Activated CD4-positive, alpha-beta T cell treated with anti-CD3 and anti-CD28 coated beads for 36 hours (primary cell): ENCODE measurements at places on chromosomes 1 and 21.
A peak's percentile ranks its signal among the peaks of the same experiment; 100 is the strongest.

DNA sequence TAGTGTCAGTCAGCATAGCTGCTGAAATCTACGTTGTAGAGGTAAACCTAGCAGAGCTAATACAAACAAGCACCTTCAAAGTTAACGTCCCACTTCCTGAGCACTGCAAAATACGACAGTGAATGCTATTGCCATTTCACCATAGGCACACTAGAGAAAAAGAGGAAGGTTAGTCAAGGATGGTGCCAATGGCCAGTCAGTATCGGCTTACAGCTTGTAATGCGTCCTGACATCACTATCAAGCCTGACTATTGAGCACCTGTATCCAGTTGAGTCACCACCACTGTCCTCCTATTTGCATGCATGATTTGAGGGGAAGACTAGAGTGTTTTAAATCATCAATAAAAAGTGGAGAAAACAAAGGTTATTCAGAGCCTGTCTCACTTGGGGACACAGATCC, 34.4 kb downstream of the NUCKS1 start:
- DNase-seq: no peak

GRCh38 chr1:110227774-110228173, 17.7 kb downstream of the KCNC4 start:
- DNase-seq: no peak

GRCh38 chr1:66598670-66599069, 64.7 kb downstream of the SGIP1 start:
- no peak for DNase-seq

DNA sequence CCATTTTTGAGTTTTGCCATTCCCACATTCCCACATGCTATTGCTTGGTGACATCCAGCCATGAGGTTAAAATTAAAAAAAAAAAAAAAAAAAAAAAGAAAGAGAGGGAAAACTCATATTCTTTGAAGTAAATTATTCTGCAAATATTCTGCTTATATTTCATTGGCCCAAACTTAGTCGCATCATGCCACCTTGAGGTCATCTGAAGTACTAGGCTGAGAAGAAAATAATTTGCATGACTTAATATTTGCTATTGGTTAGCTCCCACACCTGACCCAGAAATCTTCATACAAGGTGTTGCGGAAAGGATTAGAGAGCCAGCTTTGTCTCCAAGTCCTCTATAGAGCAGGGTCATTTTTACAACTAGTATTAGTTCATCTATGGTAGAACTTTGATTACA, 2206.0 kb downstream of the MRPL39 start:
- no peak for DNase-seq

GRCh38 chr1:150764617-150765101, 919 bp downstream of the CTSS start:
- no peak for DNase-seq

DNA sequence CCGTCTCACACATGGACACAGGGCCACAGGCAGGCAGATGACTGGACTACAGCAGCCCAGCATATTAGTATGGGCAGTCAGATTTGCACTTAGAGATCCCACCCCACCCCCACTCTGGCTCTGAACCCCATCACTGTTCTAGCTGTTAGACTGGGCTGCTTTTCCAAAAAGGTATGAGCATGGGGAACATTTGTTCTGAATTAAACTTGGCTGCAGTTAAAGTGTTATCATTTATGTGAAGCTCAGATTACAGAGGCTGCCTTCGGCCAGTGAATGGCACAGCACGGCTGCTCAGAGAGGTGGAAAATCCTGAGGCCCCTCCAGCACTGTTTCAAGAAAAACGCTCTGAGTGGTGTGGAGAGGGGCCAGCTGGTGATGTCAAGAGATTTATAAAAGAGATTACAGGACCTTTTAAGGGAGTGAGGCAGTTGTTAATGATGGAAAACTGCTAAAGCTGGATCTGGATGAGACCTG, 6.9 kb upstream of the NOS1AP start:
- no peak for DNase-seq

GRCh38 chr1:63618011-63618410, 24.8 kb downstream of the PGM1 start:
- no peak for DNase-seq

- no peak for DNase-seq
Observed at GRCh38 chr21:29885491-29885890, 54.3 kb downstream of the GRIK1 start.

DNA sequence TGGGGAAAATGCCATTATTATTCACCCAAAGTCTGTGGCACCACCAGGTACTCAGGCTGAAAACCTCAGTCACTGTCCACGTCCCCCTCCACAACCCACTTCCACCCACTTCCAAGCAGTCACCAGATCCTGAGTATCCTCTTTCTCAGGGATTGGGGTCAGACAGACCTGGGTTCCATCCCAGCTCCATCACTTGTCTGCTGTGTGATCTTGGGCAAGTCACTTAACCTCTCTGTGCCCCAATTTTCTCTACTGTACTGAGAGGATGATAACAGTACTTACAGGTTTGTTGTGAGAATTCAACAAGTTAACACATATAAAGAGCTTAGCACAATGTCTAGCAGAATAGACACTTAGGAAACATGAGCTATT, 29.7 kb upstream of the FOXO6 start:
- DNase-seq: no peak

DNA sequence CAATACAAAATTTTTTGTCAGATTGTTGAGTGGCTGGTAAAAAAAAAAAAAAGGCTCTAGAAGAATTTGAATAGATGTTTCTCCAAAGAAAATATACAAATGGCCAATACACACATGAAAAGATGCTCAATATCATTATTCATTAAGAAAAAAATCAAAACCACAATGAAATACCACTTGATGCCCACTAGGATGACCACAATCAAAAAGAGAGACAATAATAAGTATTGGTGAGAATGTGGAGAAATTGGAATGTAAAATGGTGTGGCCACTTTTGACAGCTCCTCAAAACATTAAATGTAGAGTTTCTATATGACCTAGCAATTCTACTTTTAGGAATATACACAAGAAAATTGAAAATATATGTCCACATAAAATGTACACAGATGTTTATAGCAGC, 100.0 kb downstream of the CLEC20A start:
- no peak for DNase-seq

DNA sequence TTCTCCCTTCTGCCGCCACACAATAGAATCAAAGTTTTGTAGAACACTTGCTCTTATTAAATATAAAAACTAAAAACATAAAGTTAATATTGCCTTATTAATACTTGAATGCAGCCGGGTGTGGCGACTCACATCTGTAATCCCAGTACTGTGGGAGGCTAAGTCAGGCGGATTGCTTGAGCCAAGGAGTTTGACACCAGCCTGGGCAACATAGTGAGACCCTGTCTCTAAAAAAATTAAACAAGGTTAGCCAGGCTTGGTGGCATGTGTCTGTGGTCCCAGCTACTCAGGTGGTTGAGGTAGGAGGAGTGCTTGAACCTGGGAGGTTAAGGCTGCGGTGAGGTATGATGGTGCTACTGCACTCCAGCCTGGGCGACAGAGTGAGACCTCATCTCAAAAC, 13.2 kb upstream of the HHAT start:
- no peak for DNase-seq

DNA sequence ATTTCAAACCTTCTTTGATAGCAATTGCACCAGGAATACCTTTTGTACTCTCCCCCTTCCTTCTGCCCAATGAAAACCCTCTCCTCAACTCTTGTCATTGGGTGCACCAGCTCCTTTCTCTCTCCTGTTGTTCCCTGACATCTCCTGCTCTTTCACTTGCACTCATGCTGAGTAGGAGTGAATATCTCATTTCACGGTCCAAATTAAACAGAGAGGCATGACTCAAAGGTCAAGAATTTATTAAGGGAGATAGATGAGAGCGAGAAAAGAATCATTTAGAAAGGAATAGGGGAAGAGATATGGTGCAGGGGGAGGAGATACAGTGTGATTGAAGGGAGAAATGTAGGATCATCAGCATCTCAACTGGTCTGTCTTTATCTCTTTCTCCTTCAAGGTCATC, 22.1 kb downstream of the AIM2 start:
- DNase-seq: no peak

DNA sequence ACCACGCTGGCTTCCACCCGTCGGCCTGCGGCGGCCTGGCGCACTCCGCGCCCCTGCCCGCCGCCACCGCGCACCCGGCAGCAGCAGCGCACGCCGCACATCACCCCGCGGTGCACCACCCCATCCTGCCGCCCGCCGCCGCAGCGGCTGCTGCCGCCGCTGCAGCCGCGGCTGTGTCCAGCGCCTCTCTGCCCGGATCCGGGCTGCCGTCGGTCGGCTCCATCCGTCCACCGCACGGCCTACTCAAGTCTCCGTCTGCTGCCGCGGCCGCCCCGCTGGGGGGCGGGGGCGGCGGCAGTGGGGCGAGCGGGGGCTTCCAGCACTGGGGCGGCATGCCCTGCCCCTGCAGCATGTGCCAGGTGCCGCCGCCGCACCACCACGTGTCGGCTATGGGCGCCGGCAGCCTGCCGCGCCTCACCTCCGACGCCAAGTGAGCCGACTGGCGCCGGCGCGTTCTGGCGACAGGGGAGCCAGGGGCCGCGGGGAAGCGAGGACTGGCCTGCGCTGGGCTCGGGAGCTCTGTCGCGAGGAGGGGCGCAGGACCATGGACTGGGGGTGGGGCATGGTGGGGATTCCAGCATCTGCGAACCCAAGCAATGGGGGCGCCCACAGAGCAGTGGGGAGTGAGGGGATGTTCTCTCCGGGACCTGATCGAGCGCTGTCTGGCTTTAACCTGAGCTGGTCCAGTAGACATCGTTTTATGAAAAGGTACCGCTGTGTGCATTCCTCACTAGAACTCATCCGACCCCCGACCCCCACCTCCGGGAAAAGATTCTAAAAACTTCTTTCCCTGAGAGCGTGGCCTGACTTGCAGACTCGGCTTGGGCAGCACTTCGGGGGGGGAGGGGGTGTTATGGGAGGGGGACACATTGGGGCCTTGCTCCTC, 1.9 kb downstream of the OLIG2 start:
- DNase-seq: peak; percentile 29

DNA sequence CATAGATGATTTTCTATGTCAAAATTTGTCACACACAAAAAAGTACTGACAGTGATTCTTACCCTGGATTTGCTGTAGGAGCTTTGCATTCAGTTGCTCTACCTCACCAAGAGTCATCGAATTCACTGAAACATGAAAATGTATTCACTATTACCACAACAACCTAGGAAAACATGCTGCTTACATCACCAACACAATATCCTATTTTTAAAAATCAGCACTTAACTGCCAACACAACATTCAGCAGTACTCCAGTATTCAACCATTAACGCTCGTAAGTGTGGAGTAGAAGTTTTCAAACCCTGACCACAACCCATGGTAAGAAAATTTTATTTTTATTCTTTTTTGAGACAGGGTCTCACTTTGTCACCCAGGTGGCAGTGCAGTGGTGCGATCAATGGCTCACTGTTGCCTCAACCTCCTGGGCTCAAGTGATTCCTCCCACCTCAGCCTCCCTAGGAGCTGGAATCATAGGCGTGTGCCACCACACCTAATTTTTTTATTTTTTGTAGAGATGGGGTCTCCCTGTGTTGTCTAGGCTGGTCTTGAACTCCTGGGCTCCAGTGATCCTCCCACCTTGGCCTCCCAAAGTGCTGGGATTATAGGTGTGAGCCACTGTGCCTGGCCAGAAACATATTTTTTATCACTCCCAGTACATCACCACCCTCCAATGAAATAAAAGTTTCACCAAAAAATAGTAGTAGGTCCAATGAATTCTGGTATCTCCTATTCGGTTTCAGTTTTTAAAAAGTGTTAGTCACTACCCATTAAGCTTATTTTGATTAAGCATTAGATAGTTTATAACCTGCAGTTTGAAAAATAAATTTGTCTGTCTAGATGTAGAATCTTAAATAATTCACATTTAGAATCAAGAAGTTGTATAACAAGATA, 23.8 kb downstream of the C21orf91 start:
- no peak for DNase-seq
